LHCN-M2 (cell line): ENCODE measurements at places on chromosomes 16 and 17. TPM values are rescaled to one million over a fixed set of nuclear protein-coding genes. Genes with fewer than 3 reads are reported as not detected.
A peak's percentile ranks its signal among the peaks of the same experiment; 100 is the strongest.

DNA sequence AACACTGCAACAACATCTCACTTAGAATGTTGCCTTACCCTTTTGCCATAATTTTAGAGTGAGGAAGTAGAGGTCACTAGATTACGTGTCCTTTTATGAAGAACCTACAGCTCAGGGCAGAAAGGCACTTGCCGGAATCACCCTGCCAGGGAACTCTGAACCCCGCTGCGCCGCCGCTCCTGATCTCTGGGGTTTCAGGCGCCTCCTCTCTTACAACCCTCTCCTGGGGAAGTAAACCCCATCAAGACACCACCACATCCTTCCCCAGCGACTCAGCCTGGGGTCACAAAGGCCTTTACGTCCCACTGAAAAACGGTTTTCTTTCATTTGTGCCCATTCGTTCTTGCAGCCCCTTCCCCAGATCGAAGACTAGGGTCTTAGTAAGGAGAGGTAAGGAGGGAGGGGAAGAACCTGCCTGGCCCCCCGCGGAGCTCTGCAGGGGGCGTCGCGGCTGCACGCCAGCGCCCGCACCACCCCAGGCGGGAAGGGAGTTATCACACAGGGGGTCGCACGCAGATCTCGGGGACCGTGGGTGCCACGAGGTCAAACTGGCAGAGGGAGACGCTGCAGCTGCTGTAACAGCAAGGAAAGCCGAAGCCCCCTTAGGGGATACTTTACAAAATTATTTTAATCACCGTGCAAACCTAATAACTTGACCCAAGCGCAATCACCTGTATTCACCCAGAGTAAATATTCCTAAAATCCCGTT lies 1.0 kb upstream of the HLF start:
- no peak for DNase-seq

DNA sequence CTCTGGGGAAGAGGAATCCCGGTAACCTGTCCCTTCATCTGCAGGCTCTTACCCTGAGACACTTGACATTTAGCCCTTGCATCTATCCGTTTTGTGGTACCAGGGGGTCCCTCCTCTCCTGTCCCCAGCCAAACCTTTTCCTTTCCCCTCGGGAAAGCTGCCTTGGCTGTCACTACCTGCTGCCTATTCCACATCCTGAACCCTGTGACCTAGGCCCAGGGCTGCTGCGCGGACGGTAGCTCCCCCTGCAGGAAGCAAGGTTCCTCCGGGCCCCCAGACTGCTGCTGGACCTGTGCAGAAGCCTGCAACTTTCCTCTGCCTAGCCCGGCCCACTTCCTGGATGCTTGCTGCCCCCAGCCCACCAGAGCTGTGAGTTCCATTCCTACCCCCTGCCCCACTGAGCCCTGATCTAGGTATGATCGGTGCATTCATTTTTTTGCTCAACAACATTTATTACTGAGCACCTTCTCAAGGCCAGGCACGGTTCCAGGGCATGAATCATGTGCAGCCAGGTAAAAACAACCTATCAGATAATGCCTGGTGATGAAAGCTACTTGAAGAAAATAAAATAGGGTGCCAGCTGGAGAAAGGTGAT lies 10.5 kb upstream of the ALDOA start:
- DNase-seq = no peak

CCDC154 gene
- total RNA-seq = 0.06 TPM in 2 replicates

GRCh38 chr17:4617090-4617489 lies 24.4 kb downstream of the ALOX15 start:
- no peak for DNase-seq

SULT1A1 gene
- total RNA-seq = 3.3 and 7.1 TPM in 2 replicates

DNA sequence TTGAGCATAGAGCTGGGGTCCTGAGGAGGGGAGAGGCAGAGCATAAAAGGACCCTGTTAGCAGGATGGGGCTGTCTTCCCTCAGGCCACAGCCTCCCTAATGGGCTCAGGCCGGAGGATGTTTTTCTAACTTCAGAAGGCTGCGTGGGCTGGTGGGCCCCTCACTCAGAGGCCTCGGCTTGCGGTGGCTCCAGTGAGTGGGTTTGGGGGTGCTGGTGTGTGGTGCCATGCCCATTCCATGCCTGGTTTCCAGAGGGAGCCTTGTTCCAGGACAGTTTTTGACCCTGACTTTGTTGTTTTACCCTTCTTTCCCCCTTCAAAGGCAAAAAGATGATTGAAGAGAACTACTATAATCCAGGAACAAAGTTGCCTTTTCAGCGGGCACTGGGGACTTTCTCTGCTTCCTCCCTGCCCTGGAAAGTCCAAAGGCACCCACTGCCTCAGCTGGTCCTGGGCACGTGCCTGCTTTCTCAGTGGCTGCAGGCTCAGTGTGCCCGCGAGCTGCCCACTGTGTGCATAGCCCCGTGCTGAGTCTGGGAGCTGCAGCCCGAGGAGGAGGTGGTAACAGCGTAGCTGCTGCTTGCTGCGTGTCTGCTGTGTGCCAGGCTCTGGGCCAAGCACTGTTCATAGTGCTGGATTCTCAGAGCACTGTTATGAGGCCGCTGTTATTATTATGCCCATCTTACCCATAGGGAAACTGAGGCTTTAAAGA lies 11.8 kb downstream of the NKD1 start:
- no peak for DNase-seq

TPSAB1 gene
- not detected in 2 replicates for total RNA-seq

- no peak for DNase-seq
These were observed 4.0 kb downstream of the CBX2 start for GRCh38 chr17:79781736-79782575.

DNA sequence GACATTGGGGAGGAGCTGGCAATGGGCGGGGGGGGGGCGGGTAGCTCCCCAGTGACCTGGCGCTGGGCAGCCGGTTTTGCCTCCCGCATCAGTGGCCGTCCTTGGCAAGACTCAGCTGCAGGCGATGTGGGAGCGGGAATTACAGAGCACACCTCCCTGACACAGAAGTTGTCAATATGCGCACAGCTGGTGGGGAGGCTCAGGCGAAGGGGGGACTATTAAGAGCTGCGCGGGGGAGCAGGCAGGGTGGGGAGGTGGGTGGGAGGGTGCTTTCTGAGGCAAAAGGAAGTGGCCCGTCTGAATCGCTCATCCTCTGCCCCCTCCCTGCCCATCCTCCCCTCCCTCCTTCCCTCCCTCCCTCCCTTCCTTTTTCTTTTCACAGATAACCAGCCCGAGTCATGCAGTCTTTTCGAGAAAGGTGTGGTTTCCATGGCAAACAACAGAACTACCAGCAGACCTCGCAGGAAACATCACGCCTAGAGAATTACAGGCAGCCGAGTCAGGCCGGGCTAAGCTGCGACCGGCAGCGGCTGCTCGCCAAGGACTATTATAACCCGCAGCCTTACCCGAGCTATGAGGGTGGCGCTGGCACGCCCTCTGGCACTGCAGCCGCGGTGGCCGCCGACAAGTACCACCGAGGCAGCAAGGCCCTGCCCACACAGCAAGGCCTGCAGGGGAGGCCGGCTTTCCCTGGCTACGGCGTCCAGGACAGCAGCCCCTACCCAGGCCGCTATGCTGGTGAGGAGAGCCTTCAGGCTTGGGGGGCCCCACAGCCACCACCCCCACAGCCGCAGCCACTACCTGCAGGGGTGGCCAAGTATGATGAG lies 44.0 kb downstream of the SREBF1 start:
- no peak for DNase-seq

HOXB1 gene
- total RNA-seq = not detected in 2 replicates

DNA sequence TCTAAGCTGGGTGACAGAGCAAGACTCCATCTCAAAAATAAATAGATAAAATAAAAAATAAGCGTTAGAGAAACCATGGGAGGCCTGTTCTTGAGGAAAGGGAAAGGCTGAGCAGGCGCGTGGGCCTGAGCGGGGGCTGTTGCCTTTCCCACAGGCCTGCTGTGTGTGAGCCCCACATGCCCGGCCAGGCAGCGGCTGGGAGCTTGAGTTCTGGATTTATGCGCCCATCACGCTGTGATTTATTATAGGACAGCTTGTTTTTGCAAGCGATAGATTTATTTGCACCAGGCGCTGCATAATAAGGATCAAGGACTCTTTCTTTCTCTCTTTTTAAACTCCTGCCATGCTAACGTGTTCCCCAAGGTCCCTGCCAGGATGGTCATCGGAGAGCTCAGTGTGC lies 14.8 kb upstream of the WFDC1 start:
- no peak for DNase-seq

DNA sequence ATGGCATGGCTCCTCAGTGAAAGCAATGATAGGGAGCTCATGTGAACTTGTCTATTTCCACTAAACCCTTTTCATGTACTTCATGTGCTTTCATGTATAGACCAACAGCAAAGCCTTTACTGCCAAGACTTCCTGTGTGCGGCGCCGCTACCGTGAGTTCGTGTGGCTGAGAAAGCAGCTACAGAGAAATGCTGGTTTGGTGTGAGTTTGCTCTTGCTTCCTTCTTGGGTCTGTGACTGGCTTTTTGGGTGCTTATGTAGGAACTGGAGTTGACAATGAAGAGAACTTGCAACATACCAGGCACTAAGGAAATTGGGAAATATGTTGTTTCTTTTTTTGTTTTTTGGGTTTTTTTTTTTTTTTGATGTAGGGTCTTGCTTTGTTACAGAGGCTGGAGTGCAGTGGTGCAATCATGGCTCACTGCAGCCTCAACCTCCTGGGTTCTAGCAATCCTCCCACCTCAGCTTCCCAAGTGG lies 5.7 kb downstream of the SNX11 start:
- no peak for DNase-seq

DNA sequence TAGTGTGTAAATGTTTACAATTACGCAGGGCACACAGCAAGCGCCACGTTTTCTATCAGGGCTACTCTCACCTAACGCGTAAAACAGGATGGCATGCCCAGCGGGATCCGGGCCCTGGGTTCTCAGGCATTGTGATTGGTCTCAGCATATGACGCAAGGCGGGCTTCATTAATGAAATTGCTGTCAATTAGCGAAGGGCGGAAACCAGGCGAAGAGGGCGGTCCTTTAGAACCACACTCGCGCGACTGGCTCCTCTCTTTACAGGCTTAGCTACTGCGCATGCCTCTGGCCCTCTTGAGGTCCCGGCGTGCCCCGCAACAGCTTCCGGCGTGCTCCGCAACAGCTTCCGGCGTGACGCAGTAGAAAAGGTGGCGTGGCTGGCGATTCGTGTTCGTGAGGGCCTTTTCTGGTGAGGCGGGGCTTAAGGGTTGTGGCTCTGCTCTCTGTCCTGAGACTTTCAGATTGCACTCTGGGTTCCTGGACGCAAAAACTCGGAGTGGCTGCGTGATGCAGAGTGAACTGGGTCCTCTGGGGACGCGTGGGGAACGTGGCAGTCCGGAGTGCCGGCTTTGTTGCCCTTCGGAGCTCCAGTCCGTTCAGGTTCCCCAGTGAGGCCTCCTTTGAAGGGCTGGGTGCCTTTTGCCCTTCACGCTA lies 9.2 kb downstream of the OR2C1 start:
- peak; percentile 89 for DNase-seq

MSLN gene
- not detected in 2 replicates for total RNA-seq

GRCh38 chr17:32222621-32223020 lies 43.0 kb upstream of the RHBDL3 start:
- DNase-seq = no peak

DNA sequence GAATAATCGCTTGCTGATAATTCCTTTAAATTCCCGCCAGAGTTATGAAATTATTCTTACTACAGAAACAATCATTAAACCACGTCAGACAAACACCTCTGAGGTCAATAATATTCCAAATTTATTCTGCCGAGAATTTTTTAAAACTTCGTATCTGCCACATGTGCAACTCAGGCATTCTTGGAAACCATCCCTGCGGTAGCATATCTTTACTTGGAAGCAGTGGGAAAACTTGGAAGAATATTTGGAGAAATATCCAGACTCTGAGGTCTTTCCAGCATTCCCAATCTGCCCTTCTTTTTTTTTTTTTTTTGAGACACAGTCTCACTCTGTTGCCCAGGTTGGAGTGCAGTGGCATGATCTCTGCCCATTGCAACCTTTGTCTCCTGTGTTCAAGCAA lies 2.0 kb upstream of the CCL11 start:
- DNase-seq = no peak

- peak; percentile 69 for DNase-seq
These were observed 176.4 kb downstream of the SHISA9 start for GRCh38 chr16:13077816-13078215.

GRCh38 chr16:61165797-61166196 lies 870.4 kb downstream of the CDH8 start:
- DNase-seq = no peak

GRCh38 chr16:72873044-72873443 lies 174.9 kb downstream of the ZFHX3 start:
- DNase-seq = peak; percentile 43

- DNase-seq = no peak
These were observed 300.1 kb downstream of the FOXL1 start for GRCh38 chr16:86878236-86879080.

DNA sequence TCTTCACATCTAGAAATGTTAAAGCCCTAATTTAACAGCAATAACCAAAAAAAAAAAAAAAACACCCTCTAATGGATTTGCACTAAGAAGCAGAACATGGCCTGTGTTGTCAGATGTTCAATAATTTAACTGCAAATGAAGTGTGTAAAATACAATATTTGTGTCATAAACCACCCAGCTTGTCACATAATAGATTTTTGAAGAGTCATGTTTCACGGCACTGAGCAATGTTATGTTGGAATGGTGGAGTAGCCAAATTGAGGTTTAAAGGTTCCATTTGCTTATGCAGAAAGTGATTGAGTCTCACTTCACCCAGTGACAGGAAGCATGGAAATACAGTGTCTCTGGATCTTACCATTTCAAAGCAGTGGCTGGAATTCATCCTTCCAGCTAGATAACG lies 173.2 kb upstream of the XYLT1 start:
- no peak for DNase-seq

- peak; percentile 52 for DNase-seq
These were observed 176.2 kb upstream of the FAM20A start for GRCh38 chr17:68777243-68777855.

DNA sequence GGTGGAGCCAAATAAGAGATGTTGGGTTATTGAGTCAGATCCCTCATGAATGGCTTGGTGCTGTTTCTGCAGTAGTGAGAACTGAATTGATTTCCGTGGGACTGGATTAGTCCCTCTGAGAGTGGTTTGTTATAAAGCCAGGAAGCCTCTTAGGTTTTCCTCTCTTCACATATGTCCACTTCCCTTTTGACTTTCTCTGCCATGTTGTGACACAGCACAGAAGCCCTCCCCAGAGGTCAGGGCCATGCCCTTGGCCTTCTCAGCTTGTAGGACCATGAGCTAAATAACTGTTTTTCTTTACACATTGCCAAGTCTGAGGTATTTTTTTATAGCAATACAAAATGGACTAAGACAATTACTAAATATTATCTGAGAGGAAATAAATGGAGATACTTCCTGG lies 10.3 kb upstream of the HAPSTR1 start:
- DNase-seq = no peak

FBXW10 gene
- not detected in 2 replicates for total RNA-seq

- no peak for DNase-seq
These were observed 31.8 kb downstream of the NSMCE1 start for GRCh38 chr16:27236635-27237218.

- peak; percentile 55 for DNase-seq
These were observed 11.0 kb downstream of the ADORA2B start for GRCh38 chr17:15955793-15956541.

GRCh38 chr17:67171560-67171959 lies 73.4 kb downstream of the HELZ start:
- DNase-seq = no peak

- no peak for DNase-seq
These were observed 41.5 kb downstream of the GLG1 start for GRCh38 chr16:74565378-74565777.

GRCh38 chr17:79080761-79081290 lies 6.2 kb downstream of the ENGASE start:
- DNase-seq = no peak

TANGO6 gene
- total RNA-seq = 14.6 and 14.9 TPM in 2 replicates

KIF18B gene
- 12.1 and 14.7 TPM in 2 replicates for total RNA-seq
